ENCODE measurements at places on chromosomes 1 and 21. TPM values are rescaled to one million over a fixed set of nuclear protein-coding genes. Genes with fewer than 3 reads are reported as not detected.

SH2D1B gene
- 0.19 TPM for total RNA-seq

BMP8A gene
- 2.0 TPM for total RNA-seq

GLRX2 gene
- total RNA-seq, result 12.6 TPM

IGSF5 gene
- total RNA-seq, result not detected

NBPF20 gene
- total RNA-seq, result 4.9 TPM

S100A16 gene
- 118 TPM for total RNA-seq

FMN2 gene
- total RNA-seq, result 3.9 TPM

TCP10L gene
- total RNA-seq, result 0.37 TPM

SLC9C2 gene
- total RNA-seq, result not detected

SELL gene
- 5.2 TPM for total RNA-seq

NPL gene
- 18.5 TPM for total RNA-seq

TMEM61 gene
- total RNA-seq, result not detected

TNFAIP8L2 gene
- 7.6 TPM for total RNA-seq

C1QB gene
- 692 TPM for total RNA-seq

SLC44A3 gene
- 1.9 TPM for total RNA-seq

FCRL6 gene
- total RNA-seq, result 1.0 TPM

PODN gene
- total RNA-seq, result 141 TPM

CTSK gene
- 41.2 TPM for total RNA-seq

CCDC181 gene
- total RNA-seq, result 1.1 TPM

ILDR2 gene
- total RNA-seq, result 3.5 TPM

LCA5L gene
- 0.94 TPM for total RNA-seq

TNFSF4 gene
- total RNA-seq, result 0.69 TPM

COL18A1 gene
- total RNA-seq, result 110 TPM

CPLANE2 gene
- 13.3 TPM for total RNA-seq

NKAIN1 gene
- not detected for total RNA-seq

CELA2A gene
- not detected for total RNA-seq

GPR52 gene
- total RNA-seq, result 1.9 TPM

LAMB3 gene
- total RNA-seq, result 4.3 TPM

JTB gene
- 258 TPM for total RNA-seq

COL8A2 gene
- 6.4 TPM for total RNA-seq

KIF17 gene
- 14.8 TPM for total RNA-seq

CHRNB2 gene
- 0.12 TPM for total RNA-seq

IVL gene
- not detected for total RNA-seq

SPRR2G gene
- not detected for total RNA-seq

CSDE1 gene
- total RNA-seq, result 1,020 TPM

CASQ2 gene
- total RNA-seq, result 2.4 TPM

DNAJC28 gene
- 2.0 TPM for total RNA-seq

Measured in omental fat pad (tissue), 4 donors.